ENCODE measurements at places on chromosomes 1 and 21. TPM values are rescaled to one million over a fixed set of nuclear protein-coding genes. Genes with fewer than 3 reads are reported as not detected.

GSTM1 gene
- total RNA-seq: not detected

INSRR gene
- total RNA-seq: not detected

DNA sequence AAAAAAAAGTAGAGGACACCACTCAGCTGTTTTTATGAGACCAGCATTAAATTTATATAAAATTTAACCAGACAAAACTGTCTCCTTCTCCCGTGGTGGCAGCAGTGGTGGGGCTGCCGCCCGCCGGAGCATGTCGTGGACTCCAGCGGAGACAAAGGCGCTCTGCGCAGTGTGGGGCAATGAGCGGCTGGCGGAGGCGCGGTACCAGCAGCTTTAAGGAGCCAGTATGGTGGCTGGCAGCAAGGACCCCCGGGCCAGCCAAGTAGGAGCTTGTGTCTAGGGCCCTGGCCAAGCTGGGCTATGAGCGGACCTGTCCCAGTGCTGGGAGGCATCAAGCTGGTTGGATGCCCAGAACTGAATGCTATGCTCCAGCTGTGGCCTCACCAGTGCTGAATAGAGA lies 2102.9 kb downstream of the NCAM2 start:
- no peak overlapping the region for H3K4me3 ChIP-seq
- H3K27me3 ChIP-seq: no peaks in the 10 kb centered on the region
- no peaks in the 10 kb centered on the region for H3K4me1 ChIP-seq
- H3K36me3 ChIP-seq: no peaks in the 10 kb centered on the region
- DNase-seq: no peak

DNA sequence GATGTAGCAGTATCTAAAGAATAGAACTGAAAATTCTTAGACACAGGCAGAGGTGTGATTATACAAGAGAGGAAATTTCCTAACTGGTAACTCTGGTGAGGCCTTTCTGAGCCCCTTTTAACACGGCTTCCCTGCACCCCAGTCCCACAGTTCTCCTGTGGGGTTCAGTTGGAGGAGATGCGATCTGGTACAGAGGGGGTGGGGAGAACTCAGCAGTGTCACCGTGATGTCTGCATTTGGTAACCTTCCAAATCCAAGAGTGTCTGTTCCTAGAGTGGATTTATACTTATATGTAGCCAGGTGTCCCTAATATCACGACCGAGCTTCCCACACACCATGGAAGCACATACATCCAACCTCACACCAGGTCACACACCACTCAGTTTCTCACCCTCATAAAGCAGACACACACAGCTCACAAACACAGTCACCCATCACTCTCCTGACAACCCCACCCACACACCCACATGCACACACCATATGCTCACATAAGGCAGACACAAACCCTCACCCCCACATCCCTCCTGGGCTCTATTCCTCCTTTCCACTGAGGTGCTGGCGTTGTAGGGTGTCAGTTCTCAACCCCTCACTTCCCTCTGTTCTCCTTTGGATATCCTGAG lies 48.5 kb downstream of the RHBG start:
- peaks cover 5% of the 10 kb centered on the region for H3K4me1 ChIP-seq
- no peaks in the 10 kb centered on the region for H3K36me3 ChIP-seq
- no peak overlapping the region for H3K27ac ChIP-seq
- DNase-seq: no peak
- H3K4me3 ChIP-seq: no peak overlapping the region
- H3K27me3 ChIP-seq: peaks cover 13% of the 10 kb centered on the region

DNA sequence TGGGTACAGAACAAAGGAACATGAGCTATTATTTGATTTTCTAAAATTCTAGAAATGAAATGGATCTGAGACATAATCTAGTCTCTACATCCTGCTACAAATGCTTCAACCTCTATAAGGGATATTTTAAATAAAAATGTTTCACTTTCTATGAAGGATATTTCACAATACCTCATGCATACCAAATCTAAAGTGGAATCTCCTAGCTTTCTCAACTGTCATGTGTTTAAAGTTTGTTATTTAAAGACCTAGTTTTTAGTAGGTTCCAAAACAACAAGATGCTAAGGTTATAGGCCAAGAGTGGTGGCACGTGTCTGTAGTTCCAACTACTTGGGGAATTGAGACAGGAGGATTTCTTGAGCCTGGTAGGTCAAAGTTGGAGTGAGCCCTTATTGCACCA lies 47.6 kb downstream of the KDM5B start:
- no peaks in the 10 kb centered on the region for H3K36me3 ChIP-seq
- no peaks in the 10 kb centered on the region for H3K4me1 ChIP-seq
- no peak overlapping the region for H3K4me3 ChIP-seq
- DNase-seq: no peak

- H3K4me3 ChIP-seq: peak overlapping the region; percentile 62
- H3K4me1 ChIP-seq: peaks cover 7% of the 10 kb centered on the region
- H3K36me3 ChIP-seq: no peaks in the 10 kb centered on the region
- H3K27ac ChIP-seq: peak overlapping the region; percentile 92
- H3K27me3 ChIP-seq: no peaks in the 10 kb centered on the region
These were observed 1.0 kb downstream of the PLPP3 start for GRCh38 chr1:56578138-56578962.

GRCh38 chr1:214854126-214854875 lies 228.2 kb upstream of the KCNK2 start:
- no peak overlapping the region for H3K4me3 ChIP-seq
- no peaks in the 10 kb centered on the region for H3K4me1 ChIP-seq
- DNase-seq: no peak
- H3K27ac ChIP-seq: no peak overlapping the region
